Suprapubic skin (tissue), 4 donors: ENCODE measurements at places on chromosomes 11 and 22. TPM values are rescaled to one million over a fixed set of nuclear protein-coding genes. Genes with fewer than 3 reads are reported as not detected.

- no peak for DNase-seq
Observed at GRCh38 chr11:68528630-68529029, 68.1 kb downstream of the PPP6R3 start.

DNA sequence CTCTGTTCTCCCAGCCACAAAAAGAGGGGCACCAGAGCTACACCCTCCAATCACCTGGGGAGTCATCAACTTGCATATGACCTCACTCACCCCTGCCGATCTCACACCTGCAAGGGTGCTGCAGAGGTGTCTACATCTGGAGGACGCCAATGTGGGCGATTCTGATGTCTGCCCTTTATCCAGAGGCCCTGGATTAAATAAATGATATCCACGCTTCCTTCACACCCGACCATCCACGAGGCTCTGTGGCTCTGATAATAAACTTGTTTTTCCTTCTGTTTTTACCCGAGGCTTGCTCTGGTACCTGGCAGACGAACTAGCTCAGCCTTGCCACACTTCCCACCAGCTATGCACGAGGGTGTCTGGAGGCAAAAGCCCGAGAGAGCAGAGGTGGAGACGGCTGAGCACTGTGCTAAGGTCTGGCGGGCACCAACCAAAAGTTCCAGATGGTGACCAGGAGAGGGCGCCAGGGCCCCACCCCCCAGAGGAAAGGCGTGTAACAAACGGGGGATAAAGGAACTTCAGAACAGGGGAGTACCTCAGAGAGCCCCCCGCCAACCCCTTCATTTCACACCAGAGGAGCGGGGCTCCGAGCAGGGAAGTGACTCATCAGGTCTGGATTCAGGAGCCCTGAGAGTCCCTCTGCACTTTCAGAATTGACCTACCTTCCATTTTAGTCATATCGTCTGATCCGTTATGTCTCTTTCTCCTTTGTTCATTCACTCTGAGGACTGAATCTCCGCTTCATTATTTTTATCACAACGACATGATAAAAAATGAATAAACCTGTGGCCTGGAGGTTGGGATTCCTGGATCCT is 13.5 kb downstream of the SCN3B start:
- DNase-seq = no peak

The MALAT1 gene
- 10,207 TPM for total RNA-seq

GRCh38 chr11:67584205-67584880 is 731 bp downstream of the GSTP1 start:
- peak; percentile 94 for DNase-seq

GRCh38 chr22:32103658-32104315 is 55.3 kb downstream of the C22orf42 start:
- no peak for DNase-seq

GRCh38 chr11:62390722-62391121 is 28.1 kb upstream of the SCGB1A1 start:
- no peak for DNase-seq

GRCh38 chr11:73969091-73969490 is 13.6 kb downstream of the UCP2 start:
- no peak for DNase-seq

DNA sequence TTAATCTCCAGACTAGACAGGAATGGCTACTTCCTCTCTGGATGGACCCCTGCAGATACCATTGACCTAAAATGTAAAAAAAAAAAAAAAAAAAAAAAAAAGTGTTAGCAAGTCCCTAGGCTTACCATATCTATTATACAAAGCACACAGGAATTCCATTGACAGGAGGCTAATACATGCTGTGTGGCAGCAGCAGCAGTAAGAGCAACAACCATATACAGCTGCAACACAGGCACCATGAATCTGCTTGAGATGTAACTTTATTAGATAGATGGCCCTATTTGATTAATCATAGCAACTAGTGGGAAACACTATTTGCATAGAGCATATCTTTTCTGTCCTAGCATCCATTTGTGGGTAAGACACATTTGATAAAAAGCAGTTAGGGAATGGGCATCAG is 1447.1 kb downstream of the FAM181B start:
- no peak for DNase-seq

DNA sequence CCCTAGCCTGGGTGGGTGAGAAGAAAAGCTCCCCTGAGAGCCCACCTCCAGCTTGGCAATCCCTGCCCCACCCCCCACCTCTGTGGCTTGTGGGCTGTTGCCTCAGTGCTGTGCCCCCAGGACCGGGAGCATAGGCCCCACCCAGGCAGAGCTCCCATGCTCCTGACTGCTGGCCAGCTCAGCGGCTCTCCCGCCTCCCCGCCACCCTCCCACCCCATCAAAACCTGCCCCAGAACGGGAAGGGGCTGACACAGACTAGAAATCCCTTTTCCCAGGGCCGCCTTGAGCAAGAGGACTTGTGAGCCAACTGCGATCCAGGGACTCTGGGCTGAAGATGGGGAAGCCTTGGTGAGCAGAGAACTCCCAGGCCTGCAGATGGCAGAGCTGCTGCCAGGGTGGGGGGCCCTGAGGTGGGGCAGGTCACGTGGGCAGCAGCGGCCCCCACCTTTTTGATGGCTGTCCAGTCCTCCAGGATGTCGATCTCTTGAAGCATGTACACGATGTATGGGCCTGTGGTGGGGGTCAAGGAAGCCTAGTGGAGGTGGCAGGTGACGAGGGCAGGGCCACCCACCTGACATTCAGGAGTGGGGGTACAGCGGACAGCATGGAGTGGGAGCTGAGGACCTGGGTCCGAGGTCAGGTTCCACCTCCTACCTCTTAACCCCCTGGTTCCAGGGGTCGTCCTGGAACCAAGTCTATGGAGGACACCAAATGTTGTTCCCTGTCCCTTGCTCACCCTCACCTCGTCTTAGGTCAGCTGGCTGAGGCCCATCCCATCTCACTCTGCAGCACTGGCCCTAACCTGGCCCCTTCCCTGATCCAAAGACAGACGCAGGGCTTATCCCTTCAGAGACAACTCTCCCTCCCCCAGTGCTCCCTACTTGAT is 2.3 kb upstream of the RIN1 start:
- no peak for DNase-seq

DNA sequence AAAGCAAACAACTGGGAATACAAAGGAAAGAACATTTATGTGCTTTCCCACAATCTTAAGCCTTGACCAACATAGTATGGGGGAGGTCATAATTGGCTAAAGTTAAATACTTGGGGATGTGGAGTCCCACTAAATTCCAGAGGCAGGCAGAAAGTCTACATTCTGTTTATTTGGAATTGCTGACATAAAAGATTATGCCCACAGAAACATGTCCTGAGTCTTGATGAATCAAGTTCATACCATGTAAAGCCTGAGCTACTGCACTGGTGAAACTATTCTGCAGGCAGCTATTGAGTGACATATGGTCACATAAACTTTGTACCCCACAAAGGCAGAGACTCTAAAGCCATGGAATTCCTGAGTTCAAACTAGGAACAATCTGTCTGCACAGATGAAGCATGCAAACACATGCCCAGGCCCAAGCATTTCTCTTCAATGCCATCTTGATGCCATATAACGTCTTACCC is 69.9 kb upstream of the CHRM4 start:
- no peak for DNase-seq

The MAP6 gene
- total RNA-seq = 3.7 TPM

- DNase-seq = peak; percentile 78
Observed at GRCh38 chr11:111978028-111978771, 41.1 kb downstream of the DIXDC1 start.

The NELL1 gene
- 0.18 TPM for total RNA-seq

The ALX4 gene
- 1.1 TPM for total RNA-seq

GRCh38 chr11:14266622-14267021 is 92.4 kb downstream of the RRAS2 start:
- DNase-seq = no peak

- DNase-seq = no peak
Observed at GRCh38 chr11:68678031-68678441, 6.3 kb upstream of the GAL start.

The GLYATL1B gene
- total RNA-seq = not detected

DNA sequence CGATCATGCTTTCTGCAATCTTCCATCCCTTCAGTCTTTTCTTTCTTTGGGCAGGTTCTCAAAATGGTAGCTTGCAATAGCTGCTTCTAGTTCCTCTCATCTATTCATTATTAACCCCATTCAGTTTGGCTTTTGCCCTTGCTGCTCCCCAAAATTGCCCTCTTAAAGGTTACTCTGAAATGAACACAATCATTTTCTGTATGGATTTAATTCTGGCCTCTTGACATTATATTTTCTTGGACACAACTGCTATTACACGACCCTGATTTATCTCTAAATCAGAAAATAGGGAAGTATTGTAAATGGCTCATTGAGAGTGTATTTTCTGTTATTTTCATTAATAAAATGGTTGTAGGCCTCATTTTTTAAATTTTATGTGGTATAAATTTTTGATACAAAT is at the start of gene ANGPTL5:
Gene ANGPTL5 (minus strand): TSS at position 101 of the 400 bp plus-strand sequence. CDS start 8,613 bp downstream, outside the sequence.
- no peak for DNase-seq

DNA sequence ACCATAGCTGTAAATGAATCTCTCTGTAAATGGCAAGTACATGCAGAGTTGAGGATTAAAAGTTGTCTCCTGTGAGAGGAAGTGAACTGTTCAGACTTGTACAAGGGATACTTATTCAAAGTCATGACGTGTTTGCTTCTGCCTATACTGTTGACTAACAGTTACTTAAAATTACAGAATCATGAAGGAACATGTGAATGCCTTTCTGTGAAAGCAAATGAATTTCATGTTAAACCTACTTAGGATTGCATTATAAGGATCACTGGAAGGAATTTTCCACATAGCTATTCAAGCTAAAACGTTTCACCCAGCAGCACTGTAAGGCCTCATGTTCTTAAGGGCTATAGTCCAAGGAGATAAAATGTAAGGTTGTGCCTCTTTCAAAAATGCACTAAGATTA is 93.4 kb upstream of the BIRC3 start:
- DNase-seq = no peak

The AP5B1 gene
- 26.3 TPM for total RNA-seq

The C22orf42 gene
- not detected for total RNA-seq

- peak; percentile 57 for DNase-seq
Observed at GRCh38 chr11:72575533-72576242, 98.5 kb downstream of the PDE2A start.

GRCh38 chr22:32144496-32145274 is 14.4 kb downstream of the C22orf42 start:
- no peak for DNase-seq

GRCh38 chr11:71334191-71334590 is 81.8 kb upstream of the SHANK2 start:
- peak; percentile 52 for DNase-seq

The TMEM191C gene
- total RNA-seq = 0.47 TPM

DNA sequence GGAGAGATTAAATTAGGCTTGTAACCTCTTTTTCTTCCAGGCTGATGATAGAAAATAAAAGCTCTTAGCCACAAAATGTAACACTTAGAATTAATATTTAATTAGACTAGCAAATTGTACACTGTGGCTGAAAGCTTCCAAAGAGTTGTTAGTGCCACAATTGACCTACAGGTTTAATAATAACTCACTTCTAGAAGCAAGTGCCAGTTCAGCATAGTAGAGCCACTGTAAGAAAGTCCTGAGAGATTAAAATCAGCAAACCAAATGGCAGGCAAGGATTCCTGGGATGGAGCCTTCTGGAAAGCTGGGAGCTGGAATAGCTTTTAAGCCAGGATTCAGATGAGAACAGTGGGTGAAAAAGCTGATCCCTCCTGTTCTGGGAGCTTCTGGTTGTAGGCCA is 131.0 kb downstream of the ELP4 start:
- no peak for DNase-seq

GRCh38 chr11:102722821-102723220 is 1.9 kb downstream of the MMP8 start:
- no peak for DNase-seq

The GGT5 gene
- 16.6 TPM for total RNA-seq

DNA sequence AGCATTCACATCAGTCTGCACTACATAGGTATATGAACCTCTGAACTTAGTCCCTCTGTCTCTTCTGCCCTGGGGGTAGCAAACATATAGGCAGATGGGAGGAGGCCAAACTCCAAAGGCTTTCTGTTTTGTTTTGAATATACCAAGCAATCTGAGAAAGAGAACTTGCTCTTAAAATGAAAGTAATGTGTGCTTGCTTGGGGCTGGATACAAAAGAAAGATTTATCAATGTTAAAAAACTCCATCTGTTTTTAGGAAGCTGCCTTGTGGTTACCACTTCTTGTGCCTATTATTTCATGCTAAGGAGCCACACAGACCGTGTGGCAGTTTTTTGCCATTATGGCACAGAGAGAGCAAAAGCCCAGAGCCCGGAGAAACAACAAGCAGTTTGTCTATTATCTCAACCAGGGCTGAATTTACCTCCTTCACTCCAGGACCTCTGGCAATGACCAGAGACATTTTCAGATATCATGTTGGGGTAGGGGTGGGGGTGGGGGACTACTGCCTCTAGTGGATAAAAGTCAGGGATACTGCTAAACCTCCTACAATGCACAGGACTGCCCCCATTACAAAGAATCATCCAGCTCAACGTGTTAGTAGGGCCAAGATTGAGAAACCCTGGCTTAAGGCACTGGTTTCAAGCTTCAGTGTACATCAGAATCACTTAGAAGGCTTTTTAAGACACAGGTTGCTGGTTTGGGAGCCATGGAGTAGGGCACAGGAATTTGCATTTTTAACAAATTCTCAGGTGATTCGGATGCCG is 124.2 kb downstream of the APIP start:
- no peak for DNase-seq

GRCh38 chr22:22036588-22036987 is 54.0 kb upstream of the TOP3B start:
- DNase-seq = no peak

The DGAT2 gene
- total RNA-seq = 187 TPM

The ESAM gene
- total RNA-seq = 26.5 TPM

DNA sequence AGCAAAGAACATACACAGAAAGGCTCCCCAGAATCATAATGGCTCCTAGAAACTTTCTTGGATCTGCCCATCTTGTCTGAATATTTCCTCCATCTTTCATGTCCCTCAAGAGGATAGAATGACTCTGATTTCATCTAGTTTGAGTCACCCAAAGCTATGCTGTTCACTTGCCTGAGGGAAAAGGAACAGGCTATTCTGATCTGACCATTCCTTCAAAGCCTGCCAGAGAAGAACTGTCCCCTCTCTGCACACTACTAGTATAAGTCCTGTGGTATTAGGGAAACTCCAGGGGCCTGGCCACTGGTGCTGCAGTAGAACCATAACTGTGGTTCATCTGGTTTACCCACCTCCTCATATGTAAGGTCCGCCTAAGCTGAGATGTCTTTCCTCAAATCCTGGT is 2.4 kb upstream of the PATE1 start:
- no peak for DNase-seq

DNA sequence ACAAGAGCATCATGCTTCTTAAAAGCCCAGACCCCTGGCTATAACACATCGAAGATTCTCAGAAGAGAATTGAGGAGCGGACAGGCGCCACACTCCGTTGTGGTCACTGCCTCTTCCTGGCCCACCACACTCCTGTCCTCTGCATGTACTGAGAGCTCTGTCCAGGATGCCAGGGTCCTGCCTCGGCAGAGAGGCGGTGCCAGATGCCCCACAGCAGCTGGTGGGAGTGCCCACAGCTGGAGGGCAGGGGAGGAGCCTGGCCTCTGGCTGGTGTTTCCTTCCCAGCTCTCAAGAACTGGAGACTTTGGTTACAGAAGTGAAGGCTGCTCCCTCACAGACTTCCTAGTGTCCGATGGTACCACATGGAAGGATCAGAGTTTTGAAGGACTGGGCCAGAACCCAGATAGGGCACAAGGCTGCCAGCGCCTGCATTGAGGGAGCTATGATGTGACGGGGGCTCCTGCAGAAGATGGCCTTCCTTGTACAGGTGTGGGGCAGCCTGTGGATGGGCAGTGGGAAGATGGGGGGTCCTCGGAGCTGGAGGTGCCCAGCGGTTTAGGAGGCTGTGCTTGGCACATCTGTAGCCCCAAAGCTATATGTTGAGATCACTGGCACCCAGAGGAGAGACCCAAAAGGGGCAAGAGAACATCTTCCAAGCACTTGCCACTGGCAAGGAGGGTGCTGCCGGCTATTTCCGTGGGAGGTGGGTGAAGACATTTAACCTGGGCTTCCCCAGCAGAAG is 19.4 kb downstream of the RSPH14 start:
- no peak for DNase-seq

The HPX gene
- total RNA-seq = 1.2 TPM

The TMPRSS5 gene
- total RNA-seq = 1.2 TPM
